ENCODE measurements at places on chromosomes 3 and 15.

- DNase-seq, result no peak
These were observed 123.8 kb downstream of the TIGIT start for GRCh38 chr3:114417675-114418074.

DNA sequence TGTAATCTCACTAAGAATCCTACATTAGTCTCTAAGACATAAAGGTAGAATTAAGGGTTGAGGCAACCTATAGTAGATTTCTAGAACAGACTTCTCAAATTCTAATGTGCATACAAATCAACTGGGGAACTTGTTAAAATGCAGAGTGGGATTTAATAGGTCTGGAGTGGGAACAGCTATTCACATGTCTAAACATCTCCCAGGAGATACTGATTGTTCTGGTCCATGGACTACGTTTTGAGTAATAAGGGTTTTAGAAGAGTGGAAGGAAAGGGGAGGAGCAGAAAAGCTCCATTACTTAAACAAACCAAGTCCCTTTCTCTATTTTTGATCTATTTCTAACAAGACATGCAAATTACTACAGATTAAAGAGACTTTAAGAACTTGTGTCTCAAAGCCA lies 524.8 kb downstream of the TUSC7 start:
- no peak for DNase-seq

DNA sequence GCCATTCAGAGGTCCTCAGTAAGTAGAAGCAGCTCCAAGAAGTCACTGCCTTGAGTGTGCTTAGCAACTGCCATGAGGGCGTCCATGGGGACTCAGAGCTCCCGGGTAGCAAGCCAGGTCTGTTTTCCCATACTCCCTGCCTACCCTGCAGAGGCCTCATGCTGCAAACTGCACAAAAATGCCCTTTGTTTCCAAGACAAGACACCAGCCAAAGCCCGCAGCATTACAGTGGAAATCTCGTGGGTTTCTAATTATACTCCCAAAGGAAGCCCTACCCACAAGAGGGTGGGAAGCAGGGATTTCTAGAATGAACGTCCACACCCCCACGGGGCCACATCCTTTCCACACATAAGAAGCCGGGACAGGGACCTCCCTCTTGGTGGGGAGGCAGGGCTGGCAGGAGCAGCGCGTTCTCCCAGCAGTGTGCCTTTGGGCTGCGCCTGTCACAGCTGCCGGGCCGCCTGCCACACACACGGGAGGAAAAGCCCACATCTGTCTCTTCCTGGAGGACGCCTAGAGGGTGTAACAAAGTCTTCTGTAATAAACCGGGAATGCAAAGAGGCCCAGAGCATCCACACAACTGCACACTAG lies 31.1 kb downstream of the FAM174B start:
- DNase-seq, result no peak

DNA sequence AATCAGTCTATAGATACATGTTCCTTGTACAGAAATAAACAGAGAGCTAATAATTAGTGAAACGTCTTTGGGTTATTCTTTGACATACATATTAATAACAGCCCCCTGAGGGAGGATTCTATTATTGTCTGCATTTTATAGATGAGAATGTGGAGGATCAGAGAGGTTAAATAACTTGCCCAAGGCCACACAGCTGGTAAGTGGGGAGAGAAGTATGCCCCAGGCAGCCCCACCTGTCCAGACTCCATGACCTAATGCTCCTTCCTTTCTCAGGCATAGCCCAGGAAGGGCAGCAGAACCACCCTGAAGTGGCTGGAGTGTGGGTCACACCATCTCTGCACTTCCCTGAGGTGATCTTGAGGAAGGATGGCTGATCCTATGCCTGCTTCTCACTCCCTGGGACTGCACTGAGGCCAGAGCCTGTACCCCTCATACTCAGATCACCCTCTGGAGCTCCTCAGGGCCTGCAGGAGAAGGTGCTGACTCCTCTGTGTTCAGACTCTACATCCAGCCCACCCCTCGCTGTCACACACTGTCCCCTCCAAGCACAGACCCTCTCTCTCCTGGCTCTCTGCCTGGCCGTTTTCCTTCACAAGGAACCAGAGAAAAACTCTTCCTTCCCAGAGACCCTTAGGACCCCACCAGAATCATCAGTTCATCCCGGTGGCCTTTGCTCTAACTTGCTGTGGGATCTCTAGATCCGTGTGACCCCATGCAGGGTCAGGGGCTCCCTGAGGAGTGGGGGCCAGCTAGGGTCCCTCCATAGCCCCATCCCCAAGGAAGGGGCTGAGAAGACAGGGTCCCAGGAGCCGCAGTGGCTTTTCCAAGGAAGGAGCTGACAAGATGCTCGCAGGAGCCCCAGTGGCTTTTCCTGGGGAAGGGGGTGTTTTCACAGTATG lies 4.4 kb upstream of the HHATL start:
- no peak for DNase-seq

DNA sequence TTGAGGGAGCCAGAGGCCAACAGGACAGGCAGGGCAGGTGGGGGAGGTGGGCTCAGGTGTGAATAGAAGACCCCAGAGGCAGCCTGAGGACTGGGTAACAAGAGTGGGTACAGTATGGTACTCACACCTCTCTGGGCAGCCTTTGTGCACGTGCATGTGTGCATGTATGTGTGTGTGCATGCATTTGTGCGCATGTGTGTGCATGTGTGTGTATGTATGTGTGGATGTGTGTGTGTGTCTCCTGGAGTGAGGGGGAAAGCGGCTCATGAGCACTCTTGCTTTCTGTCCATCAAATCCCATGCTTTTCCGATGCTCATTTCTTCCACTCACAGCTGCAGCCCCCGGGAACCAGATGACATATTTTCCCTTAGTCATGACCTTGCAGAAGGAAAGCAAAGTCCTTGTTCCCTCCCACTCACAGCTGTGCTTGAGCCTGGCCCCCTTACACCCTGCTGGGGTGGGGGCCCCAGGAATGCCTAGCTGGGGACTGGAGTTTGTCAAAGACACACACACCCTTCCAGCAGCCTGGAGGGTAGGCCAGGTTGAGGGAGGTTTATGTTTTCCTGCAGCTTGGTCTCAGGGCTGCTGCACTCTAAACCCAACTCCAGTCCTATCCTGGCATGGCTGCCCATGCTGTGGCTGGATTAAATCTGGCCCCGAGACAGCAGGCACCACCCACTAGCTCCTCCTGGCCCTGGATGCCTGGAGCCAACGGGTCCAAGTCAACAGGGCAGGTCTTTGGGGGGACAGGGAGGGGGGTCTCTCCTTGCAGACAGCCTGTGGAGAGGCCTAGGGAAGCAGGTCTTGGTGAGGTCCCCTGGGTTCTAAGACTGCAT lies 22.5 kb downstream of the CCDC33 start:
- DNase-seq, result no peak

GRCh38 chr3:150925751-150926201 lies 20.5 kb upstream of the MINDY4B start:
- peak; percentile 26 for DNase-seq

DNA sequence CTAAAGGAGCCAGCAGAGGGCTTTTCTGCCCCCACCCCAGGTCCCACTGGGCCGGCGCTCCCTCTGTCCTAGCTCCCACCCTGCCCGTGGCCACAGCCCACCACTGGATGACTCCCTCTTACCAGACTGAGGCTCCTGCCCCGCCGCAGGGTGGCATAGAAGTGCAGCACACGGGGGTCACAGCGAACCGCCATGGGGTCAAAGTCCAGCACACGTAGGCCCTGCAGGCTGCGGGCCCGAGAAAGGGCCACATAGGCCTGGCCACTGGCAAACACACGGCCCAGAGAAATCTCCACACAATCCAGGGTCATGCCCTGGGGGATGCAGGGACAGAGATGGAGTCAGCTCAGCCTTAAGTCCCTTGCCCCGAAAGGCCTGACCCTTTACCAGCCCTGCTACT lies 9.0 kb downstream of the PIF1 start:
- DNase-seq, result no peak

DNA sequence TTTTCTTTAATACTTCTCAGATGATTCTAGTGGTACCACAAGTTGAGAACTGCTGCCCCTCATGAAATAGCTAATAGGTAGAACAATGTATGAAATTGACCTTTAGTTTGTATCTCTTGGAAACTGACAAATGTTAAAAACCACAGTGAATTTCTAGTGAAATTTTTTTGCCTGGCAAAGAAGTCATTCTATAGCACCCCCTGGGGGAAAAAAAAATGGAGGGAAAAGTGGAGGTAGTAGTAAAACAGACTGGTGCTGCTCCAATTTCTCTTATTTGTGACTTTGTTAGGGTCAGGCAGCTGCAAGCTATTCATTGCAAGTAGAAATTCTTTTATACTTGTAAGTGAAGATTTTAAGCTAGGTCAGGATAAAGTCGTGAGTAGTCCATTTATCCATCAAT lies 605.0 kb downstream of the NLGN1 start:
- no peak for DNase-seq

DNA sequence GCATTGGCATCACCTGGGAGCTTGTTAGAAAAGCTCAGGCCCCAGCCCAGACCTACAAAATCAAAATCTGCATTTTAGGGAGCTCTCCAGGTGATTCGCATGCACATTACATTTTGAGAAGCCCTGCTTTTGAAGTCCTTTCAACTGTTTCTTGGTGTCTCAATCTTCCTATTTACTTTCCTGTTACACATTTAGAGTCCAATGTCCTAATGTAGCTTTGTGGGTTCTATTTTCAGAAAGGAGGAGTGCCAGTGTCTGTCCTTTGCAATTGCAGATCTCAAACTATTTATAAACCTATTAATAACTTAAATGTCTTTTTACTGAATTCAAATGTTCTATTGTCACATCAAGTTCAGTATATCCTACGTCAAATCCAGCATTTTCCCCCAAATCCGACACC lies 27.8 kb upstream of the MYRIP start:
- no peak for DNase-seq

GRCh38 chr3:29202378-29202777 lies 78.5 kb upstream of the RBMS3 start:
- no peak for DNase-seq

- no peak for DNase-seq
These were observed 24.6 kb upstream of the GATA2 start for GRCh38 chr3:128517648-128518047.

GRCh38 chr3:50263478-50264382 lies 5.2 kb upstream of the SEMA3B start:
- DNase-seq, result no peak

DNA sequence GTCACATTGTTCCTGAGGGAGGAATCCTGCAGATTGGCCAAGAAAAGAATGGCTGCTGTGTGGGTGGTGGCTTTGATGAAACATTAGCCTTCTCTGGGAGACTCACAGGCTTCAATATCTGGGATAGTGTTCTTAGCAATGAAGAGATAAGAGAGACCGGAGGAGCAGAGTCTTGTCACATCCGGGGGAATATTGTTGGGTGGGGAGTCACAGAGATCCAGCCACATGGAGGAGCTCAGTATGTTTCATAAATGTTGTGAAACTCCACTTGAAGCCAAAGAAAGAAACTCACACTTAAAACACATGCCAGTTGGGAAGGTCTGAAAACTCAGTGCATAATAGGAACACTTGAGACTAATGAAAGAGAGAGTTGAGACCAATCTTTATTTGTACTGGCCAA lies 6.1 kb downstream of the PTX3 start:
- no peak for DNase-seq

GRCh38 chr3:12327021-12327420 lies 38.2 kb downstream of the PPARG start:
- DNase-seq, result no peak

DNA sequence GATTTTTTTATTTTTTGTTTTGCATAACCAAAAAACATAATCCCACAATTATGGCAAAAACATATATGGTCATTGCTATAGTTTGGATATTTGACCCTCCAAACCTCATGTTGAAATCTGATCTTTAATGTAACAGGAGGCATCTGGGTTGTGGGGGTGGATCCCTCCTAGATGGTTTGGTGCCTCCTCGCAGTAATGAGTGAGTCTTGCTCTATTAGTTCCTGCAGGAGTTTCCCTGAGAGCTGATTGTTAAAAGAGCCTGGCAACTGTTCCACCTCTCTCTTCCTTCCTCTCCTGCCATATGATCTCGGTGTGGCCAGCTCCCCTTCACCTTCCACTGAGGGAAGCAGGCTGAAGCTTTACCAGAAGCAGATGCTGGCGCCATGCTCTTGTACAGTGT lies 33.2 kb upstream of the TRIM59 start:
- no peak for DNase-seq

- no peak for DNase-seq
These were observed 57.0 kb downstream of the DUT start for GRCh38 chr15:48388016-48388851.

DNA sequence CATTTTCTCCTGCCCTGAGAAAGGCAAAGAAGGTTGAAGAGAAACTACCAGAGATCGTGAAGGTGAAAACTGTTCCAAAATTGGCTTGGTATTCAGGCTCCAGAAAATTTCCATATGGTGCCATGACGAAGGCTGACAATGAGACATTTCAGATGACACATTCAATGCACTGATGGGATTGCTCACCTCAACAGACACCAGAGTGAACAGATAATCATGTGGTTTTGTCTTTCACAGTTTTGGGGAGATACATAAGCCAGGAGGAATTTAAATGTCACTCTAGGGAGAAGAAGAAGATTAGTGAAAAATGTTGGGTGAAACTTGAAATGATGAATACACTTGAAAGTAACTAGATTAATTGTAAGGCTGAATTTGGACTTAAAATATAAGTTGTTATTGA lies 339.7 kb upstream of the EPHA3 start:
- no peak for DNase-seq

DNA sequence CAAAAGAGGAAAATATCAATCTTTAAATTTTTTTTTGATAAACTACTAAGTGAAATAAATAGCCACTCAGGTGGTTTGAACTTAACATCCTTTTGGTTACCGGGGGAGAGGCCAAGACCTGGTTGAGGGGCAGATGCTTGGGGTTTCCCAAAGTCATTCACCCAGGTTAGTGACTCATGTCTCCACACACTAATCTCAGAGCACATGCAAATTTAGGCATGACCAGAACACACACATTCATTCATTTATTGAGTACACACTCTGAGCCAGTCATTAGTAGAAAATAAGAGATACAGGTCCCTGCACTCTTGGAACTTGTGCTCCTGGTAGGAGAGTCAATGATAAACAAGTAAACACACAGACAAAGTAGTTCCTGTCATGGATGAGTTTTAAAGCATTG lies 7.3 kb downstream of the ILDR1 start:
- DNase-seq, result no peak

DNA sequence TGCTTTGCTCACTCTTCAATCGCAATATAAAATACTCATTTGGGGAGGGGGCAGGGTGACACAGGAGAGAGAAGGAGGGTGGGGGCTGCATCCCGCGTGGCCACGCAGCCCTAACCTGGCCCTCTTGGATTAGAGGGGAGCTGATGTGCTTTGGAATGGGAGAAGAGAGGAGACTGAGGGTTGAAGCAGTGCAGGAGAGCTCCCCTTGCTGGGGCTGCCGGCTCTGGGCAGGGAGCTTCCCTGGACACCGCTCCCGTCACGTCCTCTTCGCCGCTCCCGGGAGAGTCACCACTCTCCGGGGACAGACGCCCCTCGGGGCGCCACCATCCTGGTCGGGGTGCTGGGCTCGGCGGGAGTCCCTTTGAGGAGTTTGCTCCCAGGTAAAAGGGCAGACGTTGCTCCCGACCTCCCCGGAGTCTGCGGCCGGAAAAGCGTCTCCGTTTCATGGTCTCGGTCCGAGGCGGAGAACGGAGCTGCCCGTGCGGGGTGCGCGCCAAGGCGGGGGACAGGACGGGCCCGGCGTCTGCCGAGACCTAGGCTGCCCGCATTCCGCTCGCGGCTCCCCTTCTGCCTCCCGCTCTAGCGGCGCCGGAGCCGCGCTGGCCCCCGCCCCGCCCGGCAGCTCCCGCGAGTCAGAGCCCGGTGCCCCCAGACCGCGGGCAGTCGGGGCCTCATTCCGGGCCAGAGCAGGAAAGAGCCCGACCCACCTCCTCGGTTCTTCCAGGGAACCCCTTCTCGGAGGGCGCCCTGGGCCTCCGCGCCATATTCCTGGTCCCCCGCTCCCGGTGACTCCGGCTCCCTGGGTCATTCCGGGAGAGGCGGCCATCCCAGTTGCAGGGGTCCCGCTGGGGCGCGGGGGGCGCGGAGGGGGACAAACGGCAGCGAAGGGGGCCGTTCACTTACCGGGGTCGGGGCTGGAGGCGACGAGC lies 603 bp downstream of the SLC7A14 start:
- DNase-seq, result no peak

Measured in activated CD4-positive, alpha-beta T cell treated with anti-CD3 and anti-CD28 coated beads, Interleukin-2, amount 50 U/mL, for 4 hours (primary cell).